ENCODE measurements at places on chromosomes 13 and 19.

GRCh38 chr13:100040196-100040595 lies 48.7 kb upstream of the PCCA start:
- DNase-seq, result no peak

GRCh38 chr13:78845656-78846365 lies 186.9 kb upstream of the OBI1 start:
- no peak for DNase-seq

DNA sequence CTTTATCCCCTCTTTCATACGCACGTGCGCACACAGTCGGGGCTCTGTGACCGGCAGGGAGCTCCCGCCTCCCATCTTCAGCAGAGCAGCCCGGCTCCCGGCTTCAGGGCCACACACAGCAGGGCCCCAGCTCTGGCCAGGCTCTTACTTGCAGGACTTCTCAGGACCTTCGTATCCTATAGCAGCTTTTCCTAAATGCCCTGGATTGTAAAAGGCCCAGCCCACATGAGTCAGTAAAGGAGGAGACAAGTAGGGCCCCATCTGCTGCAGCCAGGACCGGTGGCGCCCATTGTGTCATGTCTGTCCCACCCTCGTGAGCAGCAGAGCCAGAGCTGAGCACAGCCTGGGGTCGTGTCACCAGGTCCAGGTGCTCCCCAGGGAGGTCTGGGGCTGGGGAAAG lies 107.6 kb upstream of the VSTM2B start:
- DNase-seq, result no peak

DNA sequence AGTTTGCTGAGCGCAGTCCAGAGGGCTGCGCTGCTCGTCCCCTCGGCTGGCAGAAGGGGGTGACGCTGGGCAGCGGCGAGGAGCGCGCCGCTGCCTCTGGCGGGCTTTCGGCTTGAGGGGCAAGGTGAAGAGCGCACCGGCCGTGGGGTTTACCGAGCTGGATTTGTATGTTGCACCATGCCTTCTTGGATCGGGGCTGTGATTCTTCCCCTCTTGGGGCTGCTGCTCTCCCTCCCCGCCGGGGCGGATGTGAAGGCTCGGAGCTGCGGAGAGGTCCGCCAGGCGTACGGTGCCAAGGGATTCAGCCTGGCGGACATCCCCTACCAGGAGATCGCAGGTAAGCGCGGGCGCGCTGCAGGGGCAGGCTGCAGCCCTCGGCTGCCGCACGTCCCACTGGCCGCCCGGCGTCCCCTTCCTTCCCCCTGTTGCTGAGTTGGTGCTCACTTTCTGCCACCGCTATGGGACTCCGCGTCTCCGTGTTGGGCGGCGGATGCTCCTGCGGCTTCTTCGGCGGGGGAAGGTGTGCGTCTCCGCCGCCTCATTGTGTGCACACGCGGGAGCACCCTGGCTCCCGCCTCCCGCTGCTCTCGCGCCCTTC lies 772 bp downstream of the GPC6 start:
- peak; percentile 76 for DNase-seq

DNA sequence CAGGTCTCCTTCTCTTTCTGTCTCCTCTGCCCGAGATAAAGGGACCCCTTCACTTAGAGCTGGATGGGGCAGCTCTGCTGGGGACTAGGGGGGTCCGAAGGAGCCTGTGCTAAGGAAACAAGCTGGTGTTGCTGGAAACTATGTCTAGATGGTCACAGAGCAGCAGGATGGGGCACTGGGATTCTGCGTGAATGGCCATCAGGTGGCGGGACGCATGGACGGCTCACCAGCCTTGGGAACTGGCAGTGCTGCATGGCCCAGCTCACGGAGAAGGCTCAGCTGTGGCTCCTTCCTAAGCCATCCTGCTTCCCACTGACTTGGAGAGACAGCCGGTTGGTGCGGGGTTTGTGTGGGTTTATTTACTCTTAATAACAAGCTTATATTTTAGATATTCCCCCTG lies 411.8 kb downstream of the ZNF536 start:
- DNase-seq, result no peak

DNA sequence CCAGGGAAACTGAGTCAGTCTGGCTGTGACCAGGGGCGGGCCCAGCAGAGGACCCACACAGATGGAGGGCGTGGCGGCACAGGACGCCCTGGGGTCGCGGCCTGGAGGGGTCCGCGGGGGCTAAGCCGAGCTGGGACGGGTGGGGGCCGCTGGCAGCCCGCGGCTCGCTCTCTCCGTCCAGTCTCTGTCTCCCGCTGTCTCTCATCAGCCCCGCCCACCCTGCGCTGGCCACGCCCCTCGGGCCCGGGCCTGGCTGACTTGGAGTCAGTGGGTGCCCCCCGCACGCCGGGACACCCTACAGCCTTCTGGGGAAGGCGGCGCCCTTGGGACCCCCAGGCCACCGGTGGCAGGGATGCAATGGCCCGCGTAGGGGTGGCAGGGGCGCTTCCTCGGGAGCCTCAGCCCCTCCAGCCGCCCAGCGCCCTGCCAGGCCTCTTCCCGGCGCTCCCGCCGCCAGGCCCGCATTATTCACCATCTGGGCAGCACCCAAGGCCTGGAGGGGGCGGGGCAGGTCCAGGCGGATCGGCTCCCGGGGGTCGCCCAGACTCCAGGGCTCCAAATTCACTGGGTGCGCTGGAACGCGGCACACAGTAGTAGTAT lies at the start of gene TBXA2R:
TBXA2R (minus strand) TSS at position 186 of the 600 bp plus-strand sequence. CDS start 6,241 bp downstream, outside the sequence.
- DNase-seq, result peak; percentile 64

DNA sequence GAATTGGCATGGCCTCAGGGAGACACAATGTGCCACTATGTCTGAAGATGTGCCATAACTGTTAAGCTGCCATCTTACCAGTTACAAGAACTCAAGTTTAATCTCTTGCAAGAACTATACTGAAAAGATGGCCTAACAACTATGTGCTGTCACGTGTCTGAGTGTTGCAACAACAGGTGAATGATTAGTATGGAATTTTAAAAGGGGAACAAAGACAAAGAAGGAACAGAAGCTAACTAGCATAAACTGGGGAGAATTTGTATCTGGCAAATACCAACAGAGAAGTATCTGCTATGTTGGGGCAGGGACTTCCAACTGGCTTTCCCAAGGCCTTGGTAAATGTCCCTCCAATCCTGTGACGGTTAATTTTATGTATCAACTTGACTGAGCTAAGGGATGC lies 11.5 kb upstream of the ACOD1 start:
- no peak for DNase-seq

- DNase-seq, result no peak
Measured at GRCh38 chr19:16096280-16096855, 15.3 kb upstream of the RAB8A start.

- DNase-seq, result peak; percentile 74
Measured at GRCh38 chr13:112711528-112712265, 21.9 kb downstream of the ATP11A start.

GRCh38 chr13:48600374-48601364 lies 53.1 kb upstream of the CYSLTR2 start:
- DNase-seq, result peak; percentile 60

GRCh38 chr13:27919659-27919933 lies 204 bp upstream of the PDX1 start:
- DNase-seq, result no peak

Measured in stomach (tissue), 19 donors.